Stimulated activated CD8-positive, alpha-beta memory T cell treated with anti-CD3 and anti-CD28 coated beads, Interleukin-4, amount 100 ng/mL, for 24 hours (primary cell): ENCODE measurements at places on chromosomes 4 and X.

GRCh38 chrX:1265086-1265485 lies 3.5 kb upstream of the CSF2RA start:
- DNase-seq, result no peak

GRCh38 chr4:6372649-6373525 lies 99.5 kb downstream of the PPP2R2C start:
- no peak for DNase-seq

GRCh38 chr4:7880683-7881082 lies 59.0 kb downstream of the AFAP1 start:
- no peak for DNase-seq

DNA sequence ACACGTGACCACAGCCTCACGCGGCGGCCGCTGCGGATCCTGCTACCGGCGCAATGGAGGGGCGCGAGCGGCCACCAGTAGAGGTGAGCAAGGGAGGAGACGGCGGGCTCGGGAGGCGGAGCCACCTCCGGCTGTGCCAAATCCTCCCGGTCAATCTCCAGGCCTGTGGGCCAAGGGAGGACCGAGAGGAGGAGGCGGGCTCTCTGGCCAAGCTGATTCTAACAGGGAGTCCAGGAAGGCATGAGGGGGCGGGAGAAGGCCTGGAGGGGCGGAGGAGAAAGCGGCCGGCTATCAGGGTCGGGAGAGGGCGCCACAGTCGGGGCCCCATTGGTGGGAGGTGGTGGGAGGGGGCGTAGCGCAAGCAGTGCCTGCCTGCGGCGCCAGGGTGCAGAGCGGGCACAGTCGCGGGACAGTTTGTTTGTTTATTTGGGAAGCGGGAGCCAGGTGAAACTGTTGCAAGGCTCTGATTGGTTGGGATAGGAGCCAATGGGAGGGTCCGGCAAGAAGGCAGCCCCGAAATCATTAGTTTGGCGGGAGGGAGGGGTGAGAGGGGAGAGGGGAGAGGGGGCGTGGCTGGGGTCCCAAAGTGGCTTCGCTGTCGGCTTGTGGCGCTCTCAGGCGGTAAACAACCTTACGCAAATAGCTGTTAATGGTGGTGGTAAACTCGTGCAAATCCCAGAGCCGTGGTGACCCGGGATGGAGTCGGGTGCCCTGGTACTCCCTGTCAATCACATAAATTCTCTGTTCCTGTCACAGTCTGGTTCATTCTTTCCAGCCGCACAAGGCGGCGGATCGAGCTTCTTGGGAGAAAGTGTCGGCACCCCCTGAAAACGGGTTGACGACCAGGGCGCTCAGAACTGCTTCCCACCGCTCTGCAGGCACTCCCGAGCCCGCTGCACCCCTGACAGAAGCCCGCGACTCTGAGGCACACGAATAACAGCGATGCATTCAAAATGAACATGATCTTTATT lies at the start of gene IRS4:
IRS4 (minus strand) TSS at position 55 of the 971 bp plus-strand sequence.
- DNase-seq, result no peak

DNA sequence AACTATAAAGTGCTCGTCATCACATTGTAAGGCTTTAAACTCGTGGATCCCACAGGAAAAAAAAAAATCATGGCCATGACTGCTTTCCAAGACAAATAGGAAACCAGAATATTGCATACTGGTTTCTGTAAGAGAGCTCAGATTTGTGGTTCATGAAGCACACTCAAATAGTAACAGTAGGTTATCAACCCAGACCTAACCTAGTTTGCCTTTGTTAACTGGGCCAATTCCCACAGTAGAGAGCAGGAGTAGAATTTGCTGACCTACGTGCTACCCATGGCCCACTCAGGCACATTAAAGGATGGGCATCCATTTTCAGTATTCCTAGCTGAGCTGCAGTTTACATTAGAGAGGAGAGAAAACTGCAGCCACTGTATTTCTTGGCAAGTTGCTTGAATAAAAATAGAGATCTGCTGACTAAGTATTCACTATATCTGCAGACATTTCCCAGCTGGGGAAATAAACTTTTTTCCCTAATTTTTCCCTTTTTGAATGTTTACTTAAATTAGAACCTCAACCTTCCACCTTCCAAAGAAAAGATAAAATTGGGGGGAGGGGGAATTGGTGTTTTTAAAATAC lies 218.5 kb downstream of the SPANXN3 start:
- DNase-seq, result no peak

DNA sequence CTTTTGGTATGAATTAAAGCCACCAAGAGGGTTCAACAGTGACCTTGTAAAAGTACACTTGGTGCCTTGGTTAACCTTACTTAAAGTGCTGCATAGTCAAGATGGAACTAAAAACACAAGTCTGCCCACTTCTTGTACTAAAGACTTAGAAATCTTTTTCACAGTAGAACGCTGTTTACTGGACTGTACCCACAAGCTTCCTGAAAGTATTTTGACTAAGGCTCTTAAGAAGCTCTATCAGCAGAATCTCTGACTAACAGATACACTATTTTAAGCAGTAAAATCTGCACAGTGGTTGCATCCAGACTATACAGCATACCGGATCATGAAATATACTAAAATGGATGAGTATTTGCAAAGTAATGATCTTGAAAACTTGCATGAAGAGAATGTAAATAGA lies 7.2 kb downstream of the RAB28 start:
- no peak for DNase-seq

GRCh38 chrX:48736303-48736702 lies 25.2 kb upstream of the GLOD5 start:
- DNase-seq, result no peak

DNA sequence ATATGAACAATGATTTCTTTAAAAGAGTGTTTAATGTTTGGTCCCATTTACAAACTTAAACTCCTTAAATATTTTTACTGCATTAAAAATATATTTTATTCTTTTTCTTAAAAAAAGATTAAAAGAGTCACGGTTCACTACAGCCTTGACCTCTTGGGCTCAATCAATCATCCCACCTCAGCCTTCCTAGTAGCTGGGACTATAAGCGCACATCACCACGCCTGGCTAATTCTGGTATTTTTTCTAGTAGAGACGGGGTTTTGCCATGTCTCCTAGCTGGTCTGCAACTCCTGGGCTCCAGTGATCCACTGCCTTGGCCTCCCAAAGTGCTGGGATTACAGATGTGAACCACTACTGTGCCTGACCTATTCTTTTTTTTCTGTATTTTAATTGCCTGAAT lies 104.7 kb upstream of the TLR2 start:
- DNase-seq, result no peak

DNA sequence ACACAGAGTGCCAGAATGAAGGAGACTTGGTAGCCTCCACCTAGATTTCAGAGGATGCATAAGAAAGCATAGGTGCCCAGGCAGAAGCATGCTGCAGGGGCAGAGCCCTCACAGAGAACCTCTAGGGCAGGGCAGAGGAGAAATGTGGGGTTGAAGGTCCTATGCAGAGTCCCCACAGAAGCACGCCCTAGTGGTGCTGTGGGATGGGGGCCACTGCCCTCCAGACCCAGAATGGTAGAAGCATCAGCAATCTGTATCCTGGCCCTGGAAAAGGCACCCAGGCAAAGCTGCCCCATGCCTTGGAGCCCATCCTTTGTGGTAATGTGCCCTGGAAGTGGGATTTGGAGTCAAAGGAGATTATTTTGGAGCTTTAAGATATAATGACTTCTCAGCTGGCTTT lies 992.9 kb upstream of the PABPC4L start:
- DNase-seq, result no peak

- DNase-seq, result no peak
Measured at GRCh38 chr4:115113506-115114106, at the start of gene NDST4. Gene NDST4, minus strand, starts transcription at chr4:115113620. Its CDS starts 36,584 bp downstream, at chr4:115077036.

GRCh38 chr4:45636175-45636574 lies 487.7 kb downstream of the GABRG1 start:
- no peak for DNase-seq

GRCh38 chrX:38379088-38379487 lies 26.7 kb downstream of the OTC start:
- no peak for DNase-seq

GRCh38 chr4:40827758-40828157 lies 78.0 kb downstream of the NSUN7 start:
- DNase-seq, result no peak

GRCh38 chrX:133033010-133033409 lies 63.9 kb downstream of the USP26 start:
- DNase-seq, result no peak
